ENCODE measurements at places on chromosomes 11 and 22. TPM values are rescaled to one million over a fixed set of nuclear protein-coding genes. Genes with fewer than 3 reads are reported as not detected.

C22orf31 gene
- not detected for total RNA-seq

KCNK7 gene
- total RNA-seq: not detected

POTEH gene
- total RNA-seq: not detected

CYB5R2 gene
- total RNA-seq: 4.7 TPM

MYRF gene
- total RNA-seq: 1.6 TPM

OR2AT4 gene
- total RNA-seq: not detected

OR52N4 gene
- not detected for total RNA-seq

OR8D1 gene
- total RNA-seq: not detected

DNA sequence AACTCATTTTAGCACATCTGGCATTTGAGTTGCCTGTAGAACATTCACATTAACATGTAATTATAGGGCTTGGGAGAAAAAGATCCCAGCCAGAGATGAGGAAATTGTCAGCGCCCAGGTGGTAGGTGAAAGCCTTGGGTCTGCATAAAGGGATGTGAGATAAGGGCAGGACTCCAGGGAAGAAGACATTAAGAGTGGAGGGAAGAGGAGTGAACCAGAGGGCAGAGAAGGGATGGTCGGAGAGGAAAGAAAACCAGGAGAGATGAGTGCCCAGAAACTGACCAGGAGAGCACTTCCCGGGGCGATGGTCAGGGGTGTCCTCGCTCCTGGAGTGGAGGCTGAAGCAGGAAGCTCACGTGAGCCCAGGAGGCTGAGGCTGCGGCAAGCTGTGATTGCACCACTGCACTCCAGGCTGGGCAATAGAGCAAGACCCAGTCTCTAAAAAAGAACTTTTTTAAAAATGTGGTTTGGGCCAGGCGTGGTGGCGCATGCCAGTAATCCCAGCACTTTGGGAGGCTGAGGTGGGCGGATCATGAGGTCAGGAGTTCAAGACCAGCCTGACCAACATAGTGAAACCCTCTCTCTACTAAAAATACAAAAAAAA lies 20.3 kb upstream of the DGKZ start:
- peaks cover 21% of the 10 kb centered on the region for H3K27me3 ChIP-seq
- H3K4me1 ChIP-seq: no peaks in the 10 kb centered on the region
- no peak for DNase-seq
- no peak overlapping the region for H3K27ac ChIP-seq

GRCh38 chr11:68287419-68287818 lies 15.6 kb upstream of the C11orf24 start:
- H3K4me1 ChIP-seq: no peaks in the 10 kb centered on the region
- no peak overlapping the region for H3K4me3 ChIP-seq
- no peak overlapping the region for H3K27ac ChIP-seq
- DNase-seq: no peak

- H3K4me1 ChIP-seq: peaks cover 3% of the 10 kb centered on the region
- no peak overlapping the region for H3K27ac ChIP-seq
- DNase-seq: no peak
- H3K4me3 ChIP-seq: no peak overlapping the region
These were observed 7.4 kb downstream of the ZDHHC5 start for GRCh38 chr11:57675176-57675941.

DNA sequence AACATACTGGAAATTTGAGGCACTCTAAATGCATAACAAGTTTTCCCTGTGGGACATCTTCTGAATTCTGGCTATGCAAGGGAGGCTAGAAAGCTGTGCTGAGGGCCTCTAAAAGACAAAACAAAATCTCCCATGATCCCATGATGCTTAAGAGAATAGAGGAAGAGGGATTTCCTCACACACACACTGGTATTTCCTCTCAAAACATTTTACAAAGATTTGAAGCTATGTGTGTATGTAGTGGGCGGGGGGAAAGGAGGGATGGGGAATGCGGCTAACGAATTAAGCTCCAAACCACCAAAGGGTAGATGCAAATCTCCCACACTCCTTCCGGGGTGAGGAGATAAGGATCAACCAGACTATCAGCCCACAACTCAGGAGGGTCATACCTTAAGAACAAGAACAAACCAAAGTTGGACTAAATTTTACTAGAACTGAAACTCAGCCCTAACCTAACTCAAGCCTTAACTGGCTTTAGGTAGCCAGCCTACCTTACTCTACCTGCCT lies 6.0 kb downstream of the OR2AT4 start:
- DNase-seq: no peak
- no peak overlapping the region for H3K4me3 ChIP-seq
- H3K4me1 ChIP-seq: no peaks in the 10 kb centered on the region
- H3K27ac ChIP-seq: no peak overlapping the region
- H3K27me3 ChIP-seq: peaks cover 33% of the 10 kb centered on the region

DNA sequence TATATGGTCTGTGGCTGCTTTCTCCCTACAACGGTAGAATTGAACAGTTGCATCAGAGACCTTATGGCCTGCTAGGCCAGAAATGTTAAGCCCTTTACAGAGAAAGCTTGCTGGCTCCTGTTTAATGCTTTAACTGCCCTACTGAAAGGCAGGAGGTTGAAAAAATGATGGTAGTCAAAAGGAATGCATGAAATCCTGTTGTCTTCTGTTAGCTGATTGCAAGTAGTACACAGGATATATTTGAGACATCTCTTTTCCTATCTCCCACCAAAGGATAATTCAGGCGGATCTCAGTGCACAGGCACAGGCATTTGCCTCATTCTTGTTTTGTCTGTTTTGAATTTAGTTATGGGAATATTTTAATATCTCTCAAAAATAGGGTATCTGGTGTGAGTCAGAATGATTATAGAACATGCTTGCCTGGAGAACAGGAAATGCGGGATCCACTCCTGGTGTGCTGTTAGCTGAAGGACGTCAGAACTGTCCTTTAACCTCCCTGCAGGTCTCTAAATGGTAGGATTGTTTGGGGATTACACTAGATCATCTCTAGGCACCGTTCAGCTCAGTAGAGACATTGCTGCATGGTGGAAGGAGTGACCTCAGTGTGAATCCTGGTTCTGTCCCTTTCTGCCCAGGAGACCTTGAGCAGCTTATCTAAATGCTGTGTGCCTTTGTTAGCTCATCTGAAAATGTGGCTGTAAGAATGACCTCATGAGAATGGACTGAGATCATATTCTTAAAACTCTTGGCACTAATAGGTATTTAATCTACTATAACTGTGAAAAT lies 49.5 kb downstream of the PACS1 start:
- H3K4me1 ChIP-seq: peaks cover 16% of the 10 kb centered on the region
- peak; percentile 94 for DNase-seq
- H3K4me3 ChIP-seq: no peak overlapping the region

DNA sequence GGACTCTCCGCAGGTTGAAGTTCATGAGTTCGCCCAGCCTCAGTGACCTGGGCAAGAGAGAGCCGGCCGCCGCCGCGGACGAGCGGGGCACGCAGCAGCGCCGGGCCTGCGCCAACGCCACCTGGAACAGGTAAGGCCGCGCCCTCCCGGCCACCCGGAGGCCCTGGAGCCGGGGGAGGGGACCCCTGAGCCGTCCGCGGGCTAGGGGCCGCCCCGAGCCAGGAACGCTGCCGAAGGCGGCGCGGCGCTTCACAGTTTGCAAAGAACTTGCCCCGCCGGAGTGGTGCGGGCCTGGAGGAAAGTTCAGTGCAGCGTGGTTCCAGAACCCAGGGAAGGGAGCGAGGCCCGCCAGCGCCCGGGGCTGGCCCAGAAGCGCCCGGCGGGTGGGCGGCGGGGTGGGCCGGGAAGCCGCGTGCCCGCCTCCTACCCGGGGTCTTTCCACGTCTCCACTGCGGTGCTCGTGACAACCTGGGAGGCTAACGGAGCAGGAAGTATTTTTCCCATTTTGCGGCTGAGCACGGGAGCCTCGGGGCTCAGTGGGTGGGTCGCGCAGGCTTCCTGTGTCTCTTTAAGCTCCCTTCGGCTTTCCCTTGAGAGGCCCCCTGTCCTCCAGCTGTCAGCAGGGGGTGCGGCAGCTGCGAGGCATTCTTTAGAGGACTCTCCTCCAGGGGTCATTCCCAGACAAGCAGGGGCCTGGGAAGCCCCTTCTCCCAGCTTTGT lies 635 bp downstream of the PRR5 start:
- peak overlapping the region; percentile 62 for H3K4me3 ChIP-seq
- no peaks in the 10 kb centered on the region for H3K27me3 ChIP-seq
- peak; percentile 54 for DNase-seq
- H3K27ac ChIP-seq: no peak overlapping the region
- H3K4me1 ChIP-seq: peaks cover 37% of the 10 kb centered on the region

GRCh38 chr11:117239295-117239694 lies 6.8 kb downstream of the RNF214 start:
- H3K4me1 ChIP-seq: peaks cover 4% of the 10 kb centered on the region
- peaks cover 18% of the 10 kb centered on the region for H3K36me3 ChIP-seq
- peak; percentile 96 for DNase-seq
- H3K27ac ChIP-seq: no peak overlapping the region
- H3K4me3 ChIP-seq: no peak overlapping the region

GRCh38 chr11:21612326-21612725 lies 580.6 kb upstream of the ANO5 start:
- no peaks in the 10 kb centered on the region for H3K36me3 ChIP-seq
- DNase-seq: no peak
- no peak overlapping the region for H3K4me3 ChIP-seq
- no peak overlapping the region for H3K27ac ChIP-seq
- no peaks in the 10 kb centered on the region for H3K27me3 ChIP-seq
- no peaks in the 10 kb centered on the region for H3K4me1 ChIP-seq

DNA sequence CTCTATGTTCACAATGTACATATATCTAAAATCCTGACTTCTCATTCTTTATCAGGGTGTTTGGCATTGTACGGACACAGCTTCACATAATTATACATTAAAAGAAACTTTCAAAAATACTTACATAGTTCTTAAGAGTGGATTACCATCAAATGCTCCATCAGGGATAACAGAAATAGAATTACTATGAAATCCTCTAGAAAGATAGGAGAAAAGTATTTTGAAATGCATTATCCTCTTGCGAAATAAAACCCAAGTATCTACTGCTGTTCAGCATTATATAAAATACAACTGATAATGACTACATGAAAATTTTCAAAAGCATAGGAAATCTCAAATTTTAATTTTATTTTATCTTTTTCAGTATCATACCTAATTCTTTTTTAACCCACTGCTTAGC lies 17.8 kb upstream of the CCDC34 start:
- H3K36me3 ChIP-seq: no peaks in the 10 kb centered on the region
- 0 out of 2 replicates have a peak, but pooled peaks cover 1% of the 10 kb centered on the region for H3K4me1 ChIP-seq
- DNase-seq: no peak
- H3K27me3 ChIP-seq: no peaks in the 10 kb centered on the region
- H3K27ac ChIP-seq: no peak overlapping the region

GRCh38 chr22:37082251-37082873 lies 27.2 kb downstream of the TMPRSS6 start:
- no peaks in the 10 kb centered on the region for H3K36me3 ChIP-seq
- no peaks in the 10 kb centered on the region for H3K4me1 ChIP-seq
- H3K4me3 ChIP-seq: no peak overlapping the region
- peaks cover 41% of the 10 kb centered on the region for H3K27me3 ChIP-seq
- no peak overlapping the region for H3K27ac ChIP-seq
- peak; percentile 7 for DNase-seq
